ENCODE measurements at places on chromosomes 11 and 22.

GRCh38 chr11:95345651-95346050, 114.6 kb upstream of the SESN3 start:
- H3K4me3 ChIP-seq = no peak overlapping the region
- H3K36me3 ChIP-seq = no peaks in the 10 kb centered on the region
- H3K4me1 ChIP-seq = no peaks in the 10 kb centered on the region
- DNase-seq = no peak

DNA sequence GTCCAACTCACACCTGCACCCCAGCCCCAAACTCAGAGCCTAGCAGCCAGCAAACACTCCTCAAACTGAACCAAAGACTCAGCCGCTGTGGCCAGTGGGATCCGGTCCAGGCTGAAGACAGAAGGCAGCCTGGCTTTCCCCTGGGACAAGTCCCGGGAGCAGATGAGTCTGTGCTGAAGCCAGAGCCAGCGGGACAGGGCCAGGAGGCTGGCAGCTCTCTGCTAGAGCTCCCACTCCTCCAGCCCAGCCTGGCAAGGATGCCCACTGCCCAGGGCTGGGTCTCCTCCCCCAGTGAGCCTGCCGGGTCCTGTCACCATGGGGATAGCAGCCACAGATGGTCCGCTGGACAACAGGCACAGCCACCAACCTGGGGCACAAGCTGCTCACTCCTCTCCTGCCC, 42.9 kb upstream of the PRR5 start:
- peaks cover 14% of the 10 kb centered on the region for H3K27me3 ChIP-seq
- no peak for DNase-seq
- H3K4me3 ChIP-seq = no peak overlapping the region
- H3K27ac ChIP-seq = no peak overlapping the region
- H3K4me1 ChIP-seq = no peaks in the 10 kb centered on the region

GRCh38 chr22:31474743-31475142, 14.9 kb downstream of the EIF4ENIF1 start:
- peak overlapping the region; percentile 49 for H3K27ac ChIP-seq
- H3K36me3 ChIP-seq = peaks cover 18% of the 10 kb centered on the region
- H3K4me1 ChIP-seq = peaks cover 26% of the 10 kb centered on the region
- no peaks in the 10 kb centered on the region for H3K27me3 ChIP-seq
- no peak overlapping the region for H3K4me3 ChIP-seq

DNA sequence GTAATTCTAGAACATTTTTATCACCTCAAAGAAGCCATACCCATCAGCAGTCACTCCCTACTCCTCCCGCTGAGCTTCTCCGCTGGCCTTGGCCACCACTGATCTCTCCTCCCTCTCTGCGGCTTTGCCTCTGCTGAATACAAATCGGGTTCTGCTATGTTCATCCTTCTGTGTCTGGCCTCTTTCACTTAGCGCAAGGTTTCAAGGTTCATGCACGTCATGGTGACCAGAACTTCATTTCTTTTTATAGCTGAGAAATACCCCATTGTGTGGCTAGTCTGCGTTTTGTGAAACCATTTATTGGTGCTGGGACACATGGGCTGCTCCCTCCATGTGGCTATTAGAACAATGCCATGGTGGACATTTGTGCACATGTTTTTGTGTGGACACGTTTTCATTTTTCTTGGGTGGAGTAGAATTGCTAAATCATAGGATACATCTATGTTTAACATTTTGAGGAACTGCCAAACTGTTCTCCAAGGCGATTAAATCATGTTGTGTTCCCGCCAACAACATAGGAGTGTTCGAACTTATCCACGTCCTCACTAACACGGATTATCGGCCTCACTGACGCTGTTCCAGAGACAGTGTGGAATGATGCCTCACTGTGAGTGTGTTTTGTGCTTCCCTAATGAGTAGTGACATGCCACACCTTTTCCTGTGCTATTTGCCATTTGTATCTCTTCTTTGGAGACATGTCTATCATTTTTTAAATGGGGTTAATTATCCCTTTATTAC, 24.2 kb upstream of the KRTAP5-6 start:
- H3K36me3 ChIP-seq = no peaks in the 10 kb centered on the region
- no peak overlapping the region for H3K4me3 ChIP-seq
- H3K27ac ChIP-seq = no peak overlapping the region
- peaks cover 50% of the 10 kb centered on the region for H3K27me3 ChIP-seq
- H3K4me1 ChIP-seq = no peaks in the 10 kb centered on the region
- DNase-seq = no peak

DNA sequence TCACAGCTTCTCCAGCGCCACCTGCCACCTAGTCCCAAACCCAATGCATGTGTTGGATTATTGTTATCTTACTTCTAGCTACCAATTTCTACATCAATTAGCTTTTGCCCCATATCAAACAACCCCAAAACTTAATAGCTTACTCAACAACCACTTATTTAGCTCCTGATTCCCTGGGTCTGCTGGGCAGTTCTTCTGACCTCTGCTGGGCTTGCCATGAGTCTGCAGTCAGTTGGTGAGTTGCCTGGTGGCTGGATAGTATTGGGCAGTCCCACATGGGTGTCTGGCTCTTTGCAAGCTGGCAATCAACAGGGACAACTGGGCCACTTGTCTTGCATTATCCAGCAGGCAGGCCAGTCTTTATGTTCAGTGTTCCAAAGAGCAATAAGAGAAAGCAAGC, 13.6 kb upstream of the MS4A15 start:
- H3K4me1 ChIP-seq = no peaks in the 10 kb centered on the region
- H3K27me3 ChIP-seq = peaks cover 2% of the 10 kb centered on the region
- H3K4me3 ChIP-seq = no peak overlapping the region
- no peak overlapping the region for H3K27ac ChIP-seq
- no peak for DNase-seq

DNA sequence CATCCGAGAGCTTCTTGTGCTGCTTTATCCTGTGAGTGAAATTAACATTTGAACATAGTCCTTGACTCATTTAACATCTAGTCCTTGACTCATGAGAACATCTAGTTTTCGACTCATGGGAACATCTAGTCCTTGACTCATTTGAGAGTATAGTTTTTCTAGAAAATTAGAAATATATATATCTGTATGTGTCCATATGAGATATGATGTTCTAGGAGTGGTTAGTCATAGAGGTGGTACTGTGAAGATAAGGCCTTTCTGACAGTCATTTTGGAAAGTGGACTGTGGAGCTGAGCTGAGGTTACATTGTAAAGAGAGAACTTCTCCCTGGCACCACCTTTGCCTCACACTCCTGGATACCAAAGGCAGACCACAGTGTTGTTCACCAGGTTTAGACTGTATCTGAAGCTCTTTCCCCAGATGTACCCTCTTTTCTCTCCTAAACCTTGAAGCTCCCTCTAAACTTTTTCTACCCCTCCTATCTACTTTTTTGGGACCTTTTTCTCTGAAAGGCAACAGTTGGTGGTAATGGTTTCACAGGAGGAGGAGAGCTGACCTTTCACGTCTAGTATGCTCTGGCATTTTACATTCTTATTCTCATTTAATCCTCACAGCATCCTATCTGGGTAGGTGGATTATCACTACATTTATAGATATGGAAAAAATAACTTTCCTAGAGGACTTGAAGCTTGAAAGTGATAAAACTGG, 67.2 kb downstream of the PPP2R1B start:
- H3K27me3 ChIP-seq = peaks cover 2% of the 10 kb centered on the region
- peaks cover 1% of the 10 kb centered on the region for H3K36me3 ChIP-seq
- H3K4me3 ChIP-seq = no peak overlapping the region
